ENCODE measurements at places on chromosomes 11 and 22.

DNA sequence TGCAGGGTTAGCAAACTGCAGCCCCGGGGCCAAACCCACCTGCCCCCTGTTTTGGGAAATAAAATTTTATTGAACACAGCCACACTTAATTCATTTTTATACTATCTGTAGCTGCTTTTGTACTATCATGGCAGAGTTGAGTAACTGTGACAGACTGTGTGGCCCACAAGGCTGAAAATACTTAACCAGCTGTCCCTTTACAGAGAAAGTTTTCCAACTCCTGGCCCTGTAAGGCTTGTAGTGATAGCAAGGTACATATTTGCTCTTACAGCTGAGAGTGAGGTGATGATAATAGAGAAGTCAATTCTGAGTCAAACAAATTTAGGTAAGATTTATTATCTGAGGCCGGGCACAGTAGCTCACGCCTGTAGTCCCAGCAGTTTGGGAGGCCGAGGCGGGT lies 87.4 kb upstream of the SLC6A5 start:
- DNase-seq: no peak

DNA sequence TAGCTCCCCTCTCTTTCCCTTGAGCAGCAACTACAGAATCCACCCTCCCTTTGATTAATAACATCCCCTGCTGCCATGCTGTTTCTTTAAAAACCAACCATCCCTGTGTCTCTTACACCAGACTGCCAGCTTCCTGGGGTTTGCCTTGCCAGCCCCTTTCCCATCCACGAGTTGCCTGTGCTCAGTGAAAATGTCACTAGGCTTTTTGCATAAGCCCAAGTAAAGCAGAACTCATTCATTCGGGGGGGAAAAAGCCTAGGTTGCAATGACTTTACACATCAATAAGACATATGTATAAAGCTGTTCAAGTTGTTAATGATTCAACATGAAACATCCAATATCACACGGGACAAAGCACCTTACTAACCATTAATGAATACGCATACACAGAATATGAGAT lies 398.7 kb downstream of the OPCML start:
- DNase-seq: no peak

DNA sequence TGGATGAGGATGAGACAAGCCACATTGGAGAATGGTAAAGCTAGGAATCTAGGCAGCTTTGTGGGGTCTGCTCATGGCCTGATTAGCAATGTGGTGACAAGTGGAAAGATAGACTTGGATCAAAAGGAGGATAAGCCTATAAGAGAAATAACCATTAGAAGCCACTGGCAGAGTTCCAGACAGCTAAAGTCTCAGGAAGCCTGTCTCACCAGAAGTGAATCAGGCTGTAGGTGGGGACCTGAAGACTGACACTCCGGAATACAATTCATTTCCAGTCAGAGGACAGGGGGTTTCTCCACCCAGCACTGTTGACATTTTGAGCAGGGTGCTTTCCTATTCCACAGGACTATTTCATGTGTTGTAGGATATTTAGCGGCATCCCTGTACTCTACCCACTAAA lies 129.7 kb downstream of the ARHGAP42 start:
- DNase-seq: no peak

DNA sequence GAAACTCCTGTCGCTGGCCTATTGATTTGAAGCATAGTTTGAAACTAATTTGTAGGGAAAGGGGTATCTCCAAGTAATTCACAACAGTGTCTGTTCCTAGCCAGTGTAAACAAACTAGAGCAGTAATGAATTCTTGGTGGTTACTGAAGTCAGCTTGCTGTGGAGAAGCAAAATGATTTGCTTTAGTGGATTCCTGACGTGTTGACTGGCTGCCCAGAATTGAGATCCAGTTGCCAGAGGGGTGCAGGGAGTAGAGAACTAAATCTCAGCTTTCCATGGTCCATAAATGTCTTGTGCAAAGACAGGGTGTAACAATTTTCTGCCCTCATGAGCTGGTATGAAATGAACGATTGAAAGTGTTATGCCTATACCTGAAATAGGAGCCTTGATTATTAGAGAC lies 382.5 kb upstream of the KIRREL3 start:
- DNase-seq: no peak
